Adipocyte (in vitro differentiated cells): ENCODE measurements at places on chromosomes 12 and 14.
A peak's percentile ranks its signal among the peaks of the same experiment; 100 is the strongest.

DNA sequence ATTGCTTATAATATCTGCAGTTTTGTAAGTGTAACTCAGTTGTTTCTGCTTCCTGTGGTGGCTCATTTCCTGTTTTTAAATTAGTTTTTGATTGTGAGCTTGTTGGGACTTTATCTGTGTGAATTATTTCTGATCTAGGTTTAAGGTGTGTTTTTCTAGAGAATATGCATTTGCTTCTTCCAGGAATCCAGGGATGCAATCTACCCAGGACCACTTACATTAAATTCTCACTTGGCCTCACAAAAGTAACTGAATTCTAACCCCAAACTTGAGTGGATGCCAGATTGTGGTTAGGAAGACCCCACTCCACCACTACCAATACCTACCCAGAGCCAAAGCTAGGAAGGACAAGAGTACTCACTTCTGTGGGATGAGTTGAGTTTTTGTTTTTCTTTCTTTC lies 11.9 kb downstream of the STYX start:
- no peak for DNase-seq

DNA sequence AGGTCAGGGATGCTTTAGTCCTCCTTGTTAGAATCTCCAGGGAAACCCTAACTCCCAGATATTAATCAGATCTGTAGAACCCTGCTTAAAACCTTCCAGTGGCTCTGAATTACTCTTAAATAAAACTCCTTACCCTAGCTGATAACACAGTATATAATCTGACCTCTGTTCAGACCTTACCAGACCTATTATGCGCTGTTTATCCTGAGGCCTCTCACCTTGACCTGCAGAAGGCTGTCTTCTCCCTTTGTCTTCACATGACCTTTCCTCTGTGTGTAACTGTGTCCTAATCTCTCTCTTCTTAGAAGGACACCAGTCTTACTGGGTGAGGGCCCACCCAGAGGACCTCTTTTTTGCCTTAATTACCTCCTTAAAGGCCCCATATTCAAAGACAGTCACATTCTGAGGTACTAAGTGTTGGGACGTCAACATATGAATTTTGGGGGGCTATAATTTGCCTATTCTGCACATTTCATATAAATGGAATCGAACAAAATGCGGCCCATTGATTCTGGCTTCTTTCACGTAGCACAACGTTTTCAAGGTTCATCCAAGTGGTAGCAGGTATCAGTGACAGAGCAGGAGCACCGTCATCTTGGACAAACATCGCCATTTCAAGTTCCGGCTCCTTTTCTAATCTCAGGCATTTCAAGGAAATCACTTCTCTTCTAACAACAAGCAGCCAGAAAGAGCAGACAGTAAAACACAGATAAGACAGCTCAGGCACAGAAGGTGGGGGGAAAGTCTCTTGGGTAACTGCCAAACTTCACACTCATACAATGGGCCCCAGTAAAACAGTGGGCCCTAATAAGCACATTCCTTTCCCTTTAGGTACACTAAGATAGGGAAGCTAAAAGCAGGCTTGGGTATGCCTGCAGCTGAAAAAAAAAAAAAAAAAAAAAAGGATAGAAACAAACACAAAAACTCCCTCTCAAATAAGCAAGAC lies 200.2 kb upstream of the NUDT4 start:
- DNase-seq = no peak

- no peak for DNase-seq
Observed at GRCh38 chr12:27951898-27952297, 20.6 kb downstream of the PTHLH start.

DNA sequence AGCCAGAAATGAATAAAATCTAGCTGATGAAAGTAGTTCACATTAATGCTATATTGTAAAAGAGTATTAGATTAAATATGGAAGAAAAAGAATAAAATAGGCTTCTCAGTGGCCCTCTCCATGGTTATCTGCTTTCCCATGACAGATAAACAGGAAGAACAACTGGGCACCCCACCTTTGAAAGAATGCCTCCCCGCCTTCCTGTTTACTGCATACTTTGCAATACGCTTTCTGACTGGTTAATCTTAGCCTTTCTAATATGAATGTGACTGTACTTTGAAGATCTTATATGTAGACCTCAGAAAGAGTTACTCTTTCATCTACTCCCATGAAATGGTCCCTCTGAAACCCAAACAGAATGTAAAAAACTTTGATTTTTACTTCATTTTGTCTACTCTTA lies 34.1 kb upstream of the DAAM1 start:
- no peak for DNase-seq

DNA sequence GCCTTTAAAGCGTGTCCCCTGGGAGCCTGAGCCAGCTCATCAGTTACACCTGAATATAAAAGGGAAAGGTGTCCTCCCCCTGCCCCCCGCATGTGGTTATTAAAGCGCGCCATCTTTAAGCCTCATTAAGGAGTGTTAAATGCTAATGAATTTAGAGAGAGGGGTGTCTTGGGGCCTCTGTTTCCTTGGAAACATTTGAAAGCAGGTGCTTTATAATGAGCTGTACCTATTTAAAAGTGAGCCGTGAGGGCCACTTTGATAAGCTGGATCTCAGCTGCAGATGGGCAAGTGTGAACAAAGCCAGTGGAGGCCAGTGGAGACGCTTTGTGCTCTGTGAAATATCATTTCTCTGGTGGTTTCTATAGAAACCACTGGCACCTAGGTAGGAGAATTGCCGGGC lies 84.0 kb downstream of the BEGAIN start:
- DNase-seq = no peak

GRCh38 chr14:91780452-91780851 lies 48.6 kb upstream of the CATSPERB start:
- DNase-seq = no peak

DNA sequence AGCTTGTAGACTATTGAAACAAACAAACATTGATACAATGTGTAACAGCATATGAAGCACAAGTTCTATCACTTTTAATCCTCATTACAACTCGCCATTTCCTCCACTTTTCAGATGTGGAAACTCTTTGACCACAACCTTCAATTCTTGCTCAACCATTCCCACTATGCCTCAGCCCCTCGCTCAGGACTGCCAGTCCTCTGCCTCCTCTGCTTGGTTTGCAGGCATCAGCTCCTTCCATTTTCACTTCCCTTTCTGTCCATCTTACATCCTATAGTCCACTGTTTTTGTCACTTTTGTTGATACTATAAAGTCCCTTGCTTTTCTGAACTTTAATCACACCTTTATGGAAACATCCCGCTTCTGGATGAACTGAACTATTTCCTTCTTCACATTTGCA lies 28.2 kb upstream of the CD27 start:
- DNase-seq = no peak

- peak; percentile 39 for DNase-seq
Observed at GRCh38 chr12:79006306-79006705, 141.7 kb downstream of the SYT1 start.

GRCh38 chr12:57781801-57782200 lies 786 bp upstream of the TSFM start:
- no peak for DNase-seq

GRCh38 chr12:49702009-49702408 lies 5.2 kb downstream of the FMNL3 start:
- no peak for DNase-seq

GRCh38 chr14:96519970-96520369 lies 17.8 kb downstream of the PAPOLA start:
- DNase-seq = no peak

DNA sequence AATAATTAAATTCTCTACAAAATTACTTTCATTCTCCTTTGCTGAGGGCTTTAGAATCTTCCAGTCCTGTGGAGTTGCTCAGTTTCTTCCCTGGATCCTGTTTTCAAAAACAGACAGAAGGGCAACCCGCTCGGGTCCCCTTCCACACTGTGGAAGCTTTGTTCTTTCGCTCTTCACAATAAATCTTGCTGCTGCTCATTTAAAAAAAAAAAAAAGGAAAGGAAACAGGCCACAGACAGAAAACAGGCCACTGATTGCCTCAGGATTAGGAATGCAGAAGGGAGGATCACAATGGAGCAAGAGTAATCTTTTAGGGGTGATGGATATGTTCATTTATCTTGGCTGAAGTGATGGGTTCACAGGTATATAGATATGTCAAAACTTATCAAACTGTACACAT lies 29.5 kb upstream of the HIGD1C start:
- DNase-seq = peak; percentile 75

GRCh38 chr14:44505588-44505987 lies 1.5 kb downstream of the FSCB start:
- no peak for DNase-seq

DNA sequence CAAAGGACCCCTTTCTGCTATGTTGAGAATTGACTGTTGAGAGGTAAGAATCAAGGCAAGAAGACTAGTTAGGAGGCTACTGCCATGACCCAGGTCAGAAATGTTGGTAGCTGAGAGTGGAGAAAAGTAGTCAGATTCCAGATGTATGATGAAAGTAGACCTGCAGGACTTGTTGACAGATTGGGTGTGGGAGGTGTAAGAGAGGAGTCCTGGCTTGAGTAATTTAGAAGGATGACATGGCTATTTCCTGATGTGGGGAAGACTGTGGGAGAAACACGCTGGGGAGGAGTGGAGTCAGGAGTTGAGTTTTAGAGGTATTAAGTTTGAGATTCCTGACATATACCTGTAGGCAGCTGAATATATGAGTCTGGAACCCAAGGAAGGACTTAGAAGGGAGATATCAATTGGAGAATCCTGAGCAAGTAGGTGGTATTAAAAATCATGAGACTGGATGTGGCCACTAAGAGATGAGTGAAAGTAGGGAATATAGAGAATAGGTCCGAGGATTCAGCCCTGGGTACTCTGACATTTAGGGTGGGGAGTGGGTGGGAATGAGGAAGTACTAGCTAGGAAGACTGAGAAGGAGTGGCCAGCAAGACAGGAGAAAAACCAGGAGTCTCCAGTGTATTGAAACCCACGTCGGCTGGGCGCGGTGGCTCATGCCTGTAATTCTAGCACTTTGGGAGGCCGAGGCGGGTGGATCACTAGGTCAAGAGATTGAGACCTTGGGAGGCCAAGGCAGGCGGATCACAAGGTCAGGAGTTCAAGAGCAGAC lies 12.6 kb upstream of the DDX47 start:
- no peak for DNase-seq

- DNase-seq = no peak
Observed at GRCh38 chr12:6840330-6840729, 395 bp upstream of the GNB3 start.

DNA sequence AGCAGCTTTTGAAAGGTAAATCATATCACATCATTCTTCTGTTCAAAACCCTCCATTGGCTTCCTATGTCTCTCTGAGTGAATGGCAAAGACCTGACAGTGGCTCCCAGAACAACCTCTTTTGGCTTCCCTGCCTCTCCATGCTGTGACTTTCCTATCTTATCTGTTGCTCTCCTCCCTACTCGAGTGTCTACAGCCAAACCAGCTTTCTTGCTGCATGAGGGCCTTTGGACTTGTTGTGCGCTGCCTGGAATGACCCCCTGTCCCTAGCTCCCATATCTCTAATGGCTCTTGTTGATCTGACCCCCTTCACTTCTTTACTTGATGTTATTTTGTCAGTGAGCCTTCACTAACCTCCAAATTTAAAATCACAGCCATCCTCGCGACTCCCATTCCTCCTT lies 2.5 kb downstream of the SYNE2 start:
- no peak for DNase-seq

GRCh38 chr14:70827752-70828151 lies 18.4 kb upstream of the MAP3K9 start:
- no peak for DNase-seq

DNA sequence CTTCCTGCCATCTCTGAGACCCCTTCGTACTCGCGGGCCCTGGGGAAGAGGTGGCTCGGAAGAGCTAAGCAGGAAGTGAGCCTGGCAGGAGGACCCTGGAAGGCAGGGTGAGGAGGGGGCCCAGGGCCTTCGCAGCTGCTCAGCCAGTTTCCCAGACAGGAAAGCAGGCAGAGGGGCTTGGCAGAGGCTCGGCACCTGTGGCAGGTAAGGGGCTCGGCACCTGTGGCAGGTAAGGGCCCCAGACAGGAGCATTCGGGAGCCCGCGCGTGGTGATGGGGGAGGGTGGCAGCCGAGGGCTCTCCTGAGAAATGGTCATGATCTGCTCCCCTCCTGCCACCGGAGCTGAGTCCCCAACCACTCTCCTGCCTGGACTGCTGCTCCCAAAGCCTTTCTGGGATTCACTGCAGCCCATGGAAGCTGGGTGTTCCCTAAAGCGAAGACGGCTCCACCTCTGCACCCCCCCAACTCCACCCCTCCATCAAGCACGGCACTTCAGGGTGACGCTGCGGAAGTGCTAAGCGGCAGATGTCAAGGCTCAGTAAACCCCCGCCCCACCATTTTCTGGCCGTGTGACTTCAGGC lies 63.2 kb downstream of the PRIMA1 start:
- no peak for DNase-seq

DNA sequence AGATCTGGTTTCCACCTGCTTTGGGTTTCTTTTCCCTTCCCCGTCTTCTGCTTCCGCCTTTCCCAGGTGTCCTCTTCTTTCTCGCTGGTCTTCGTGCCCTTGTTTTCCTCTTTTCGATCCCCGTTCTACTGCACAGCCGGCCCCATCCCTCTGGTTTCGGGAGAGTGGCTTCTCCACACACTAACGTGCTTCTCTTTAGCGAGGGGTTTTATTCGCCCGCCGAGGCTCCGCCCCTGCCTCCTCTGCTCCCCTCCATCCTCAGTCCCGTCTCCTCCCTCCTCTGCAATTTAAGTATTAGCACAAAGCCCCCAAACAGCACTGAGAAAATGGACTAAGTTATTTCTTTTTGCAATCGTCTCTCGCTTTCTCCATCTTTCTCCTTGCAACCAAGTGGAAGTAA lies at the start of gene SLC7A8:
SLC7A8 (minus strand) TSS at position 182 of the 400 bp plus-strand sequence. CDS start 746 bp downstream, outside the sequence.
- peak; percentile 59 for DNase-seq

- peak; percentile 83 for DNase-seq
Observed at GRCh38 chr12:56631790-56632700, 1.9 kb upstream of the BAZ2A start.

GRCh38 chr12:52531566-52532300 lies 11.5 kb upstream of the KRT5 start:
- DNase-seq = no peak

GRCh38 chr14:67547224-67547780 lies 14.2 kb downstream of the PLEKHH1 start:
- no peak for DNase-seq

DNA sequence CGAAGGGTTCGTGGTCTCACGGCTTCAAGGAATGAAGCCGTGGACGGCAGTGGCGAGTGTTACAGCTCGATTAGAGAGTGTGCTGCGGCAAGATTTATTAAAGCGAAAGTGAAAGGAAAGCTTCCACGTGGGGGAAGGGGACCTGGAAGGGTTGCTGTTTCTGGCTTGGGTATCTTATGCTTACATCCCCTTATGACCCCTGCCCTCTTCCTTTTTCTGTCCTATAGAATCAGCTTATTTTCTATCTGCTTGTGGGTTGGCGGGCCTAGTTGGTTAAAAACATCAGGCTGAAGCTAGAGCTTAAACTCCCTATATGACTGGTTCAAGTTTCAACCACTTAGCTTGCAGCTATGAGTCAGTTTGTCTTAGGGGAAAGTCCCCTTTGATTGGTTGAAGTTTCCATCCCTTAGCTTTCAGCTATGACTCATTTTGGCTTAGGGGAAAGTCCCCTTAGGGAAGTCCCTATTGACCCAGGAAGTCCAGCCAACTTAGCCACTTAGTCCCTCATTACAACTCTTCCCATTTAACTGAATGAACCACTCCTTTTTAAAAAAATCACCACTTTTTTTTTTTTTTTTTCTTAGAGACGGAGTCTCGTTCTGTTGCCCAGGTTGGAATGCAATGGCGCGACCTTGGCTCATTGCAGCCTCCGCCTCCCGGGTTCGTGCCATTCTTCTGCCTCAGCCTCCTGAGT lies 1494.7 kb upstream of the TMEM132C start:
- DNase-seq = no peak

- DNase-seq = peak; percentile 73
Observed at GRCh38 chr12:122421187-122421820, 1.2 kb downstream of the CLIP1 start.

- DNase-seq = peak; percentile 73
Observed at GRCh38 chr12:54360717-54361456, 3.4 kb downstream of the GPR84 start.

GRCh38 chr14:57547131-57547530 lies 53.5 kb upstream of the CCDC198 start:
- no peak for DNase-seq
